ENCODE measurements at places on chromosomes 1 and 21.

- DNase-seq = no peak
These were observed 130.8 kb downstream of the BEND5 start for GRCh38 chr1:48645883-48646282.

DNA sequence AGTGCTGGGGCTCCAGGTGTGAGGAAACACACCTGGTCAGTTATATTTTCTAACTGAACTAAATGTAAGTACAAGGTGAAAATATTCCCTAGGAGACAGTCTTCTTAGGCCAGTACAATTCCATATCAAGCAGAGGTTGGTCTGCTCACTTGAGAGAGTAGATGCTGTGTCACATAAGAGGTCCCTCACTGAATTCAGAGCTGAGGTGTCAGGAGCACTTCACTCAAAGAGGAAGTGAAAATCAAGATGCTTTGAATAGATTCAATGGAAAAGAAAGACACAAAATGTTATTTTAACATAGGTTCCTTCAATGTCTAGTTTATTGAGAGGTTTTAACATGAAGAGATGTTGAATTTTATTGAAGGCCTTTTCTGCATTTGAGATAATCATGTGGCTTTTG is 4.3 kb upstream of the FCRL3 start:
- DNase-seq = no peak

DNA sequence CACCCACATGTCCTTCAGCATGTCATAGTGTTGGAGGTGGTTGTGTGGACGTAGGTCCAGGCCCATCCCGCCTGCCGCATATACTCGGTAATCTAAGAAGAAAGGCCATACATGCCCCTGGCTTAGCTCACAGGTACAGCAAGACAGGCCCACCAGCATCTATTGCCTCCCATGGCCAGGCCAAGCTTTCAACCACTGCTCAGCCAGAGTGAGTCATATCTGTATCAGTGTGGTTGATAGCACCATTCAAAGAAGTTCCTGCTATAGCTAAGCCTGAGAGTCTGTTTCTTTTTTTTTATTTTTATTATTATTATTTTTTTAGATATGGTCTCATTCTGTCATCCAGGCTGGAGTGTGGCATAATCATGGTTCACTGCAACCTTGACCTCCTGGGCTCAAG is 17.0 kb downstream of the KLHDC8A start:
- DNase-seq = no peak

DNA sequence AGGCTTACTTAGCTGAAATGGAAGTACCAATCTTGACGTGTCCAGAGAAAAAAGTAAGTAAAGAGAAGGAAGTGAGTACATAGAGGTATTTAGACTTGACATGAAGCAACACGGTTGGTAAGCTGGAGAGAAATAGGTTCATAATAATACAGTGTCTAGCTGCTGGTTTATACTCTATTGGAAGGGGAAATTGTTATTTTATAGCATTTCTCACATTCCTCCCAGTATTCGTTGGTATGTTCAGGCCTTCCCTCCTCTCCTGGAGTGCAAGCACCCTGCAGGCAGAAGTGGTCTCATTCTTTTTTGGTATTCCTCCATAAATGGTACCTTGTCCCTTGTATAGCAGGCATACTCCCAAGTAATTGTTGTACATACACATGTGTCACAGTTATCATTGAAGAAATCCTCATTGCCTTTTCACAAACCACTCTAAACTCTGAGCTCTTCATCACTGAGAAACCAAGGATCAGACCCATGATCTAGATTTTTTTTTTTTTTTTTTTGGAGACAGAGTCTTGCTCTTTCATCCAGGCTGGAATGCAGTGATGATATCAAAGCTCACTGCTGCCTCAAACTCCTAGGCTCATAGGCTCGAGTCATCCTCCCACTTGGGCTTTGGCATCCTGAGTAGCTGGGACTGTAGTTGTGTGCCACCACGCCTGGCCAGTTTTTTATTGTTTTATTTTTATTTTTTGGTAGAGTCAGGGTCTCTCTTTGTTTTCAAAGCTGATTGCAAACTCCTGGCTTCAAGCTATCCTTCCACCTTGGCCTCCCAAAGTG is 9.8 kb upstream of the IPO9 start:
- DNase-seq = no peak

- no peak for DNase-seq
These were observed 29.7 kb upstream of the PLCH2 start for GRCh38 chr1:2446394-2446793.

- DNase-seq = no peak
These were observed 8.9 kb downstream of the MKNK1 start for GRCh38 chr1:46595127-46595526.

DNA sequence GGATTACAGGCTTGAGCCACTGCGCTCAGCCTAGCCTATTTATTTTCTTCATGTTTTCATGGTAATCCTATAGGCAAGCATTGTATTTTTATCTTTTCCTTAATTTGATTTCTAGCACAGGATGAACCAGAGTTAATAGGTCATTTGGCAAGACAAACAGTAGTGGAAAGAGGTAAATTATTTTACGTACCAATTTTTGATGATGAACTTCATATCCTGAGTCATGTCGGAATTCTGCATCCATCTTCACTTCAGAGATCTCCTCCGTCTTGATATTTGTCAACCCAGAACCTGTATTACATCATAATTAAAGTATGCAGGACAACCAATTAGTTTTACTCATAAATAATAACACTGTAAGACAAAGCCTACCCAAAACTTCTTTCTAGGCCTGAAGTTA is 162.6 kb downstream of the GABPA start:
- DNase-seq = no peak

- no peak for DNase-seq
These were observed 12.7 kb downstream of the COL6A2 start for GRCh38 chr21:46110499-46111192.

- DNase-seq = no peak
These were observed 107.0 kb upstream of the TSPAN2 start for GRCh38 chr1:115196296-115196695.

GRCh38 chr21:17989780-17990179 is 170.6 kb upstream of the C21orf91 start:
- no peak for DNase-seq

- no peak for DNase-seq
These were observed 54.4 kb upstream of the JAK1 start for GRCh38 chr1:65020774-65021173.

- no peak for DNase-seq
These were observed 14.8 kb upstream of the OLIG2 start for GRCh38 chr21:33010931-33011330.

GRCh38 chr21:16634515-16634914 is 878.3 kb upstream of the CXADR start:
- no peak for DNase-seq

GRCh38 chr1:110951161-110951560 is 12.6 kb downstream of the LRIF1 start:
- no peak for DNase-seq

- DNase-seq = no peak
These were observed 77.2 kb downstream of the SCCPDH start for GRCh38 chr1:246801241-246802020.

DNA sequence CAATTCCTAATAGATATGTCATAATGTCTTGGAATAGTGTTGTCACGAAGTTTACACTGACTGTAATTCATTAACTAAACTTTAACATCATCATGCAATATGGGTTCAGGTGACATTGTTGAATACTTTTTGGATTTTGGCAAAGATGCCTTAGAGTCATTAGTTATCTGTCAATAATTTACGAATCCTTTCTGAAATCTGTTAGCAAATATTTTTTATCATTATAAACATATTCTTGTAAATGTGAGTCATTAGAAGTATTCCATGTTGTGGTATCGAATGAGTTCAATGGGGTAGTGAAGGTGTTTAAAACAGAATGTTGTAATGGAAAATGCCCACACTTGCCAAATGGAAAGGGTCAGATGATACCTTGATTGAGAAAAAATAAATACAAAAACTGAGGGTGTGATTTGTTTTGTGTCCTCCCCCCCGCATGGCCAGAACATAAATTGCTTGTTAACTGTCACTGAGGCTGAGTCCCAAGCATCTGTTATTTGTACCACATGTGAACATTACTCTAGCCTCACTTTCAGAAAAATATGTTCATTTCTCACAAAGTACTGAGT is 5.2 kb upstream of the NR5A2 start:
- no peak for DNase-seq

All from activated gamma-delta T cell treated with Interleukin-2 at 50 U/mL for 16 hours (primary cell).